IPS DF 6.9 (cell line): ENCODE measurements at places on chromosomes 1 and 21.

DNA sequence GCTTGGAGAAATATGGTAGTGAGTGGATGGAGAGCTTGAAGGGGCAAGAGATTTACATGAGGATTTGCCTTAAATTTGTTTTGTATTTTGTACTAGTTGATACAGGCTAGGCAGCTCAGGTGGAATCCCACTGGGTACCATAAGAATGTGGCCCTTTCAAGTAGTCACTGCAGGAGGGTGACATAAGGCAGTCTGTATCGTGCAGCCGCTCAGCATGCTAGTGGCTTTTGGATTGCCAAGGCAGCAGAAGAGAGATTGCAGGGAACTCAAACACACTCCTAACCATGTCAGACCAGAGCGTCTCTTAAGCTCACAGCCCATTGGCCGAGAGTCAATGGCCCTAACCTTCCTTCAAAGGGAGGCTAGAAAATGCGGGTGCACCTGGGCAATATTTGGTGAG, 420.0 kb downstream of the ADGRL2 start:
- DNase-seq, result no peak

- no peak for DNase-seq
Observed at GRCh38 chr1:84689514-84690396, 506 bp downstream of the SSX2IP start.

DNA sequence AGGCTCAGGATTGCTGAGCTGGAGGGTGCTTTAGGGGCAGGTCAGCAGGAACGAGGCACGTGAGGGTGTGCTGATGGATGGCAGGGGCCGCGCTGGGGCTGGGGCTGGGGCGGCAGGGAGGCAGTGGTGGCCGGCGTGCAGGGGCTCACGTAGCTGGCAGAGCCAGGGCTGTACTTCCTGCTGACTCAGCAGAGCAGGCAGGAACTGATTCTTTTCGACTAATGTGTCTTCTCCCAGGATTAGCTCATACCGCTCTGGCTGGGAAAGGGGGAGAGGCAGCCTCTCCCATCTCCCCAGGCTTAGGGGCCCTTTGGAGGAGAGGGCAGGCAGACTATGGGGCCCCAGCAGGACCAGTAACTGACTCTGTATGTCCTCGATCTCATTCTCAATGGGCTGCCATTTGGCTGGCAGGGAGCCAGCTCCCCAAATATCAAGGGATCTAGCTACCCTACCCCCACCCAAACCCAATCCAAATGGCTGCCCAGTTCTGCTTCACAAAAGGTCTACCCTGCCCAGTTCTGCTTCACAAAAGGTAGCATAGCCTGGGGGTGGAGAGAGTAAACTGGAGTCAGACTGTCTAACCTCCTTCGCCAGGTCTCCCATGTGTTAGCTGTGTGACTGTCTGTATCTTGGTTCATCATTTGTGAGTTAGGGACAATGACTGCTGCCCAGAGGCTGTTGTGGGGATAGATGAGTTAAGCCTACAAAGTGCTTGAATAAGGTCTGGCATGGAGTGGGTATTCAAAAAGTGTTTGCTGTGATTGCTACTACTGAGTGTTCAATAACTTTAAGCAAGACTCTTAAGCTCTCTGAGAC, 100.1 kb upstream of the SLC2A1 start:
- DNase-seq, result no peak

DNA sequence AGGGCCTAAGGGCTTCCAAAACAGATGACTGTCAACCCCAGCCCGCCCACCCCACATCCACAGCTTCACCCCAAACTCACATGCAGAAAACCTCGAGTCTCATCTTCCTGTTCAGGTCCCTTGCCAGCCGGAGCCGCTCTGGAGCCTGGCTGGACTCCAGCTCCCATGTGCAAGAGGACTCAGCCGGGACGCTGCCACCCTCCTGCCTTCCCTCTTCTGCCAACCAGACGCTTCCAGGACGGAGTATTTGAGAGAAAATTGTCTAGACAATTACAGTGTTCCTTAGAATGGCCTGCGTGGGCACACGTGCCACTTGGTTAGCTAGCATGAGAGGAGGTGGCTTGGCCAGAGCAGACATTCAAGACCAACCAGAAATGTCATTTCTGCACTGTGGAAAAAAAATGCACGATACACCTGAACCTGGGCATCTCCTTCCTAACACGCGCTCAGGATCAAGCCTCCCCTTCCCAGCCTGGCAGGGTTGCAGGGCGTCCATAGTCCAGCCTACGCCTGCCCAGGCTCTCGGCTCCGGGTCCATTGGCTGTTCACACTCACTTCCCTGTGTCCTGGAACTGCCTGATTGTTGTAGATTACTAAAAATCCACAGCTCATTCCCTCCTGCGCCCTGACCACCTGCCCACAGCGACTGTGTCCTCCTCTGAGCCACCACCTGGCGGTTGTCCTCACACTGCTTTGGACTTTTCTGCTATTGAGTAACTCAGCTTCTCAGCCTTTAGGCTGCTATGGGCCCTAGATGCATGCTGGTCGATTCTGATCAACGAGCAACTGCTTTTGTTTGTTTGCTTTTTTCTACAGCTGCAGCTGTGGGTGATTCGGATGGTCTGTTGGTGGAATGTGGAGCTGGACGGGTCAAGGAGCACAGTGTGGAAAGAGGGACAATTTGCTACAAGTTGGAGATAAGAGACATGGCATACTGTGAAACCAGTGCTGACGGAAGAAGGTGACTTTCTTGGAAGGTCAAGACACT, at the start of gene CLDN14:
TSS of gene CLDN14 (minus strand) at position 708 of the 988 bp plus-strand sequence. CDS start 18,427 bp downstream, outside the sequence.
- DNase-seq, result no peak

- DNase-seq, result no peak
Observed at GRCh38 chr1:171712341-171712740, 29.5 kb downstream of the VAMP4 start.

DNA sequence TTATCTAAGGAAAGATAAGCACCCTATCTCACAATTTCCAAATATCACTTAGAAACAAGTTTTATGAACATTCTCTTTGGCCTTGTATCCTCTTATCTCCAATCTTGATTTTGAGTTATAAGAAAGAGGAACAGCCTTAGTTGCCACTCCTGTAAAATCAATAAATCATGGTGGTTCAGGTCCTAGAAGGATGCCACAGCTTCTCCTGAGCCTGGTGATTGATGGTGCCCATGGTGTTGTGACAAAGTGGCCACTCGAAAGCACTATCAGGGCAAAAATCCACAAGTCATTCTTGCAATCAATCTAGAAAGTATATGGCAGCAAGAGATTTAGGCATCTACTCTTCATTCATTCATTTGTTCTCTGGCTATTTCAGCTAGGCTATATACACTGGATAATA, 27.8 kb downstream of the GBP6 start:
- DNase-seq, result no peak

- DNase-seq, result no peak
Observed at GRCh38 chr1:39671433-39671792, 494 bp downstream of the NT5C1A start.

- no peak for DNase-seq
Observed at GRCh38 chr1:43037466-43037865, 78.8 kb upstream of the SLC2A1 start.

DNA sequence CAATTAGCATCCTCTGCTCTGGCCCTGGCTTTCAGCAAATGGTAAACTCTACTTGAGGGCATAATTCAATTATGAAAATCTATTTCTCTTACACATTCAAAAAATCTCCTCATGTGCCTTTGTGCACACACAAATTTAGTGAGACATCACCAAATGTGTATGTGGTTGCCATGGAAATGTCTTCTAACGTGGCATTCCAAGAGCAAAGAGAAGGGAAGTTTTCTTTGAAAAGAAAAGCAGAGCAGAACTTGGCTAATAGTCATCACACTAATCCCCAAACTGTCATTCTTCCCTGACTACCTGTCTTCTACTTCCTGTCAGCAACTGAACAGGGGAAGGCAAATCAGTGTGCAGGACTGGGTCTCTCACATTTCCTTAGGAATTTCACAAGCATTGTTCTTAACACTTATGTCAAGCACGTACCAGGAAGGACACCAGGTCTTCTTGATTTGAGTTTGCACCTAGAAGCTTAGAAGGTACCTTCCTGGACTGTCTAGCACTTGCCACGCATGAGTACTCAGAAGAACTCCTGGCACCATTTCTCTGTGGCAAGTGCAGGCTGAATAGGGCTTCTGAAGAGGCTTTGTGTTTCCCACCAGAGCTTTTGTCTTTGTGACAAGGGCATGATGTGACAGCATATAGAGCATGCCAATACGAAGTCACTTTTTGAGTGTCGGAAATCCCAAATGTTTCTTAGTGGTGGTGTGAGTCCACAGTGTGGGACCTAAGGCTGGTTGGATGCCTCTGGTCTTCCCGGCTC, 32.3 kb downstream of the MAN1C1 start:
- no peak for DNase-seq

- no peak for DNase-seq
Observed at GRCh38 chr1:54325284-54325683, 80.9 kb downstream of the SSBP3 start.

GRCh38 chr1:17948594-17948993, 159.0 kb upstream of the IGSF21 start:
- no peak for DNase-seq

DNA sequence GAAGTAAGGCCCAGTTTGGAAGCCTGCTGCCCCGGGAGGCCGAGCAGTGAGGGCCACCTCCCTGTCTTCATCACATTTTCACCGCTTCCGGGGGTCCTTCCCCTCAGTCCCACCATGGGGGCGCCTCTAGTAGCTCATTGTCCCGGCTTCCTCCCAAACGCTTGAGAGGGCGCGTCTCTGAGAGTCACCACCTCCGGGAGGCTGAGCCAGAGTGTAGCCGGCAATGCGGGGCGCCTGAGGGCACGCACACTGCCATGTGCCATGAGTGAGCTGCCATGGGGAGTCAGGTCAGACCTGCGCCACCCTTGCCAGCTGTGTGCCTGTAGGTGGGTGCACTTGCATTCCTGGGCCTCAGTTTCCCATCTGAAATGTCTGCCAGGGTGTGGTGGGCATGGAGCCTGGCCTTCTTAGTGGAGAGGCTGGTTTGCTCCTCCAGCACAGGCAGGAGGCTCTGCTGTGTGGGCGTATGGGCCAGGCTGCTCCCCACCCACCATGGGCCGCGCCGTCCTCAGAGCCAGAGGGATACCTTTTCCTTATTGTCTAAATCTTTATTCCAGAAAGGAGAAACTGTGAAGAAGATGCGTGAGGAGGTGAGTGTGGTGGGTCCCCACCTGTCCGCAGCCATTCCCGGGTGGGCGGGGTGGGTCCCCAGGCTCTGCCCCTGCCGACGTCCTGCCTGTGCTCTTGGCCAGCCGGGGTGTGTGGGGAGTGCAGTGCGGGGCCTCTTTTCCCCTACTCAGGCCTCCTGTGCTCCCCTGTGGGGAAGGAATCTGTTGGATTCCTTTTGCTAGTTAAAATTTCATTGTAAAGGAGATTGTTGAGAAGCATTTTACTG, 81.3 kb upstream of the COL6A1 start:
- no peak for DNase-seq

GRCh38 chr1:178057912-178058534, 35.9 kb upstream of the RASAL2 start:
- no peak for DNase-seq

DNA sequence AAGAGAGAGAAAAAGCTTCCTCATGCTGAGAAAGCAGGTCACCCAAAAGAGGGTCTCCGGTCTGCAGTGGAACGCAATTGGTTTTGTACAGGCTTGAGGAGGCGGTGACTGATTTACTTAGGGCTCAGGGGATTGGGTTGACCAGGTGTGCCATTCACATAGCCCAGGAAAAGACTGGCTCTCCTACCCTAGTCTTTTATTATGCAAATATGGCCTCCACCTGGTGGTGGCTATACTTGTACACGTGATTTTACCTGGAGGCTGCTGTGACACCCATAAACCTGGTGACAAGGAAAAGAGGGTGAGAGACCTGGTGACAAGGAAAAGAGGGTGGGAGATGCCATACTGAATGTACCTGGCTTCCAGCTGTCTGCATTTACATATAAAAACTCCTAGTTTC, 49.9 kb downstream of the DNTTIP2 start:
- DNase-seq, result no peak

DNA sequence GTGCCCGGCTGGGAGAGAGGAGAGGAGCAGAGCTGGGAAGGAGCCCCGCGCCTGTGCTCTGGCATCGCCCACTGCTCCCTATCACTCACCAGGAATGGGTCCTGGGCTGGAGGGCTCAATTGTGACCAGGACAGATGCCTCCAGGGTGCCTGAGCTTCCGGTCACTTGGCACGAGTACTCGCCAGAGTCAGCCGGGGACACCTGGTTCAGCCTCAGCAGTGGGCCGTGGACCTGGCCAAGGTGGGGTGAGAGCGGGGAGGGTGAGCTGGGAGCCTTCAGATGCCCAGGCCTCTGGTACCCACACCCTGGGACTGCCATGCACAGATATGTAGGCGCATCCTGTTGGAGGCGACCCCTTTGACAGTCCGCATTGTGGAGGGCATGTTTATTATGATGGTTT, 31.1 kb downstream of the LDLRAD2 start:
- no peak for DNase-seq

DNA sequence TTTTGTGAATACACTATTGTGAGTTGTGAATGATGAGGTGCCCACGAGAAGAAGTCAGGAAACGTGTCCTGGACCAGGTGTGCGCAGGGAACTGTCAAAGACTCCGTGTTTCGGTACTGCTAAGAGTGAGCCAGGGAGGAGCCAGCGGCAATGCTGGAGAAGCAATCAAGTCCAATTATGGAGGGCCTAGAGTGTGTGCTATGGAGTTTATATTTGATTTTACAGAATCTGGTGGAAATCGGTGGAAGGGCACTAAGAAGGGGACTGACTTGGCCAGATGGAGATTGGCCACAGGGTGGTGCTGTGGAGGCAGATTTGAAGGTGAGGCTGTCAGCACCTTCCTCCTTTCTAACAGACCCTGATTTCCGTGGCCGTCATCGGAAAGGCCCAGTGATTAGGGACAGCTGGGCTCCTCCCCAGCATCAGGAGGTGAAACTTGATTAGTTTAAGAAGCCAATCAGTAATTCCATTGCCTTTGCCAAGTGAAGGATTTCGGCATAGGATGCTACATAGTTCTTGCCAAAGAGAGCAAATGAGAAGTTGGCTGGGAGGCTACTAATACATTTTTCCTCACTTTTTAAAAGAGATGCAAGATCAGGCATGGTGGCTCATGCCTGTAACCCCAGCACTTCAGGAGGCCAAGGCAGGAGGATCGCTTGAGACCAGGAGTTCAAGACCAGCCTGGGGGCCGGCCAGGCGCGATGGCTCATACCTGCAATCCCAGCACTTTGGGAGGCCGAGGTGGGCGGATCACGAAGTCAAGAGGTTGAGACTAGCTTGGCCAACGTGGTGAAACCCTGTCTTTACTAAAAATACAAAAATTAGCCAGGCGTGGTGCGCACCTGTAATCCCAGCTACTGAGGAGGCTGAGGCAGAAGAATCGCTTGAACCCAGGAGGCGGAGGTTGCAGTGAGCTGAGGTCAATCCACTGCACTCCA, 7.0 kb downstream of the PTCH2 start:
- DNase-seq, result peak; percentile 86

DNA sequence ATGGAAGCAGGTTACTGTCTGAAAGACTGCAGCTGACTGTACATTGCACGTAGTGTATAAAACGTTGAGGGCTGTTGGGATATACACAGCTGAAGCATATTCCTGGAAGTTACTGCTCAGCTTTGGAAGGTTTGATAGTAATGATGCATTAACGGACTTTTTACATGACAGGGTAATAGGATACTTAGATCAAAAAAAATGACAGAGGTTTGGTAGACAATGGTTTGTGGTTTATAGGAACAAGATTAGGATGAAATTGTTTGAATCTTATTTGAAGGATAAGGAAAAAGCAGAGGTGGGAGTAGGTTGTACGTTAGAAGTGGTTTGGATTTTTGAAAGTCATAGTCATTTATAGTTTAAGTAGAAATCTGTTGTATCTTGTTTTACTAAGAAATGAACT, 33.0 kb downstream of the ADGRL2 start:
- no peak for DNase-seq

GRCh38 chr1:236393681-236394481, at the start of gene EDARADD:
Gene EDARADD (plus strand): TSS chr1:236394286. CDS start chr1:236394445, 159 bp downstream.
- no peak for DNase-seq
